ENCODE measurements at places on chromosomes 7 and 10.
A peak's percentile ranks its signal among the peaks of the same experiment; 100 is the strongest.

GRCh38 chr7:117017017-117017451, 63.7 kb downstream of the ST7 start:
- no peak for DNase-seq

- DNase-seq, result no peak
Observed at GRCh38 chr7:31186202-31186601, 134.1 kb downstream of the ADCYAP1R1 start.

GRCh38 chr7:158282461-158283001, 305.1 kb downstream of the PTPRN2 start:
- DNase-seq, result peak; percentile 25

- no peak for DNase-seq
Observed at GRCh38 chr7:132739271-132739955, 163.1 kb upstream of the PLXNA4 start.

GRCh38 chr10:118870467-118871243, 115.9 kb upstream of the CACUL1 start:
- no peak for DNase-seq

DNA sequence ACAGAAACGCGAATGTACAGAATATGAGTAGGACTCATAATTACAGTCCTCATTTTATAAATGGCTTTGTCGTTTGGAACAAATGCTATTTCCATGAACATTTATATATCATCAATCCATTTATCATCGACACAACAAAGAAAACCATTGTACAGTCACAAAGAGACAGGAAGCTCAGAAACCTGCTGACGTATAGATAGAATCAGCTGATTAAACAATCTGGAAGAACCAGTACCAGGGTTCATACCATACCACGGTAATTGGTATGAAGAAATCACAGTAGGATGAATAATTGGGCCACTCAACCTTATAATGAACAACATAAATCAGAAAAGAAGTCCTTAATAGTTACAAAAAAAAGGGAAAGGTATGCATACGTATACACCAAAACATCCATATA, 295.0 kb downstream of the PARD3 start:
- no peak for DNase-seq

DNA sequence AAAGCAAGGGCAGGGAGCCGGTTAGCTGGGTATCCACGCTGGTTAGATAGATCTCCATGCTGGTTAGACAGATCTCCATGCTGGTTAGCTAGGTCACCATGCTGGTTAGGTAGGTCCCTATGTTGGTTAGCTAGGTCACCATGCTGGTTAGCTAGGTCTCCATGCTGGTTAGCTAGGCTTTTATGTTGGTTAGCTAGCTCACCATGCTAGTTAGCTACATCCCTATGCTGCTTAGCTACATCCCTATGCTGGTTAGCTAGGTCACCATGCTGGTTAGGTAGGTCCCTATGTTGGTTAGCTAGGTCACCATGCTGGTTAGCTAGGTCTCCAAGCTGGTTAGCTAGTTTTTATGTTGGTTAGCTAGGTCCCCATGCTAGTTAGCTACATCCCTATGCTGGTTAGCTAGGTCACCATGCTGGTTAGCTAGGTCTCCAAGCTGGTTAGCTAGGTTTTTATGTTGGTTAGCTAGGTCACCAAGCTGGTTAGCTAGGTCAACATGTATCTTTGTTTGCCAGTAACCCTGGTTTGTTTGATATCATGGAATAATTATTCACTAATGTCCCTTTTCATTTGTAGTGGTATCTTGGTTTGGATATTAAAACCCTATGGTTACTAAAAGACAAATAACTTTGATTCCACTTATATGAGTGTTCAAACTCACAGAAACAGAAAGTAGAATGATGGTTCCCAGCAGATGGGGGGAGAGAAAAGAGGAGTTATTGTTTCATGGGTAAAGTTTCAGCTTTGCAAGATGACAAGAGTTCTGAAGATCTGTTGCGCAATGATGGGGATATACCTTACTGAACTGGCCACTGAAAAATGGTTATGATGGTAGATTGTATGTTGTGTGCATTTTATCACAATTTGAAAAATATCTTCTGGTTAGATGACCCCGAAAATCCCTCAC, 136.2 kb downstream of the PRPF18 start:
- DNase-seq, result no peak

DNA sequence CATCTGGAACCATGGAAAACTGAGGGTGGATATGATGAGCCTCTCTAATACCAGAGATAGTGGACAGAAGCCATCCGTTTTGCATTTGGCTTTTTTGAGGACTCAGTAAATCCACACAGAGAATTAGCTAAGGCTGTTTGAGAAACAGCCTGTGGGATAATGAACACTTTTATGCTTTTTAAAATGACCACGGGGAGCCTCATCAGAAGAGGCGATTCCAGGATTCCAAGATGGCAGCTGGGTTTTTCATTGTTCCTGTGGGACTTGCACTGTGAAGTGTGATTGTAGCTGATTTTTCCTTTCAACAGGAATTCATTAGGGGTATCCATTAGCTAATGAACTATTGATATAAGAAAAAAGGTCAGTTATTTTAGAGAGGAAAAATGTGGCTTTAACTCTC, 353.2 kb downstream of the AUTS2 start:
- no peak for DNase-seq

- no peak for DNase-seq
Observed at GRCh38 chr10:3861795-3862194, 76.8 kb upstream of the KLF6 start.

GRCh38 chr7:27940341-27940740, 200.4 kb downstream of the TAX1BP1 start:
- DNase-seq, result no peak

DNA sequence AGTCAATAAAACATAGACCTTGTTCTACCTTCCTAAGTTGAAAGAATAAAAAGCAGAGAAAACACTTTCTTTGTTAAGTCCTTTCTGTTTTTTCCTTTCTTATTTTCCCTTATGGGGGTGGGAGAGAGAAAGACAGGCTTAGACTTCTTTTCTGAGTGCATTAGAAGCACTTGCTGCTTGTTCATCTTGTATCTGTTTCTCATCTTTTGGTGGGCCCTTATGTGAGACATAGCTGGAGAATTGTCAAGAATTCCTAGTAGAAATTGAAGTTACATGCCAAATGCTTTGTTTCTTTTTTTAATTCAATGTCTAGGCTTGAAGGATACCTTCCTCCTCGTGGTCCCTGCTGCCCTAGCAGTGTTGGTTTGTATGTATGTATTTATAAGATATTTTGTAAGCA, 6.7 kb downstream of the EIF4EBP2 start:
- DNase-seq, result no peak

DNA sequence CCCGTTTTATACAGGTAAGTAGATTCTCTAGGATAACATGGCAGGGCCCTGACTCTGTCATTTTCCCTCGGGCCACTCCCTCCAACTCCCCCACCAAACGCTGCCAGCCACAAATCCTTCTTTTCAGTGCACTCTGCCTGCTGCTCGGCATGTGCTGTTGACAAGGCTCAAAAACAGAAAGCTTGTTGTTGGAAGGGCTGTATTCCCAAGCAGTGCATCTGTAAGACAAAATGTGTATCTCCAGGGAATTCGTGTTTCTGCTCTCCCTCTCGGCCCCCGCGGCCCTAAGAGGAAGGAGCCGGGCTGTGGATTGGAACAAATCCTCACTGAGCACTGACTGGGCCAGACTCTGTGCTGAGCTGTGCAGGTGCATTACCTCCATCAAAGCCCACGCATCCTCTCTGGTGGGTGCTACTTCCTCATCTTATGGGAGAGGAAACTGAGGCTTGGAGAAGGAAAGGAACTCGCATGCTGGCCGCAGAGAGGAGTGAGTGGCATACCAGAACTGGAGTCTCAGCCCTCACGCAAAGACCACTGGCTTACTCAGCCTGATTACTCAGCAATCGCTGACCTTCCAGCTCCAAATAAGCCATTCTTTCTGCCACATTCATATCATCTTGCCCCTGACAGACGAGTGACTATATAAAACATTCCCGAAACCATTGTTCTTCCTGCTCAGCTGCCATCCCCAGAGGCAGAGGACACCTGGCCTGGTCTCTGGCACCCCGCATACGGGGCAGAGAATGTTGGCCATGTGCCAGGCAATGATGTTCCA, 33.5 kb upstream of the ENO4 start:
- no peak for DNase-seq
